Stimulated activated CD4-positive, alpha-beta T cell treated with anti-CD3 and anti-CD28 coated beads, Interleukin-4, amount 100 ng/mL, for 24 hours (primary cell): ENCODE measurements at places on chromosomes 7 and 10.

GRCh38 chr7:63925626-63926460 is 72.8 kb upstream of the ZNF722 start:
- DNase-seq, result peak; percentile 91

- no peak for DNase-seq
These were observed 879.2 kb downstream of the LRMDA start for GRCh38 chr10:76310588-76311080.

DNA sequence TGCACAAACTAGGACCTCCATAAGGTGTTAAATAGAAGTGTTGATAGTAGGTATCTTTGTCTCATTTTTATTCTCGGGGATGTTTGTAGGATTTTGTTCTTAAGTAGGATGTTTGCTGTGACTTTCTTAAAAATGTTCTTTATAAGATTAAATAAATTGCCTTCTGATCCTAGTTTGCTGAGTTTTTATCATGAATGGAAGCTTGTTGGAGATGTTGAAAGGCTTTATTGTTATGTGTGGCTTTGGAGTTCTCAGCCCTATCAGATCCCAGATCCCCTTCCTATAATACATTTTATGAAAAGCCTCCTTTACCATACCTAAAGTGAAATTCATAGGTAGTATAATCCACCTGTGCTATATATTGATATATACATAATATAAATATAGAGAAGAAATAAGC is 40.1 kb downstream of the NHLRC2 start:
- no peak for DNase-seq

- no peak for DNase-seq
These were observed 434.5 kb downstream of the CCSER2 start for GRCh38 chr10:84762754-84763394.

- DNase-seq, result no peak
These were observed 254.0 kb upstream of the LRGUK start for GRCh38 chr7:133873187-133873586.

- no peak for DNase-seq
These were observed 309.0 kb upstream of the IMMP2L start for GRCh38 chr7:111871283-111871682.

DNA sequence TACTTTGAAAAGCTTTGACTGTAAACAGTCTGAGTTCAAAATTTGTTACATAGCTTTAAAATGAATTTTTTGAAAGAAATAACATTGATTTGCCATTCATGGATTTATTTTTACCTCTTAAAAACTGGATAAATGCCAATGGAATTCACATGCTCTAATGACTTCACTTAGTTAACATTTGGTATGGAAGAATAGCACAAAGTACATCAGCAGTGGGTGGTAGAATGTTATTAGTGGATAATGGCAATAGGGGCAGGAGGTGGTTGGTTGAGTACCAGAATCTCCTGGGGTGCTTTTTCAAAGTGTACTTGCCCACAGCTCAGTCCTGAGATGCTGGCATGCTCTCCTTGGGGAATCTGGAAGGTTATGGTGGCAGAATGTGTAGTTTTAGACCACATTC is 4.7 kb downstream of the PPP1R9A start:
- DNase-seq, result no peak

- no peak for DNase-seq
These were observed 95.9 kb downstream of the CUBN start for GRCh38 chr10:17033529-17034260.

DNA sequence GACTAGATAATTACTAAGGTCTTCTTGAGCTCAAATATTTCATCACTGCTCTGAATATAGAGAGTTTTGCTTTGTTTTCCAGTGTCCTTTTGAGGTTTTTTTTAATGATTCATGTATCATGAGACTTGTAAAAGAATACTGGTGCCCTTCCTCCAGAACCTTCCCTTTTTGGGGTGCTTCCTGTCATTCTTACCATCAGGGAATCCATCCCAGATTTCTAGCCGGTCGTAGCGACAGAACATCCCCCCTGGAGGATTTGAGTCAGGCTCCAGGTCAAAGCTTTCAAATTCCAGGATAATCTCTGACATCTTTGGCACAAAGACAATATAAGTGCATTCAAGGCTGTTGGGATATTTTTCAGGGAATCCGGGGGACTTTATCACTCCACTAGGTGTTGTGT is 71.0 kb downstream of the NRP1 start:
- no peak for DNase-seq

GRCh38 chr10:132395704-132396493 is 1.1 kb upstream of the PWWP2B start:
- DNase-seq, result no peak

- no peak for DNase-seq
These were observed 1017.5 kb downstream of the XPNPEP1 start for GRCh38 chr10:108905821-108906220.

GRCh38 chr7:34973400-34973760 is 63.9 kb downstream of the DPY19L1 start:
- DNase-seq, result no peak
